ENCODE measurements at places on chromosomes 2 and 18.

- DNase-seq = peak; percentile 41
Measured at GRCh38 chr2:106159866-106160785, 34.0 kb downstream of the UXS1 start.

- DNase-seq = no peak
Measured at GRCh38 chr2:134623796-134624195, 95.0 kb downstream of the TMEM163 start.

DNA sequence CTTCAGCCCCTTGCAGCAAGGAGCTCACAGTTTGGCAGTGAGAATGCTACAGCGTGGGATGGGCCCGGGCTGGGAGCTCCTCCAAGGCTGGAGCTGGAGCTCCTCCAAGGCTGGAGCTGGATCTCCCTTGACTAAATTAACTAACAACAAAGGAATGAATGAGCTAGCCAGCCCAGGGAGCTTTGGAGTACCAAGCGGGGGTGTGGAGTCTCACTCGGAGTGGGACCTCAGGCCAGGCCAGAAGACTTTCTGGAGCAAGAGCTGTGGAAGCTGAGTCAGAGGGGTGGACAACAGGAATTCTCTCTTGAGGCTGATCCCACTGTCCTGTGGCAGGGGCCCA lies 244.7 kb upstream of the HS6ST1 start:
- no peak for DNase-seq

GRCh38 chr2:5111581-5111980 lies 580.6 kb upstream of the SOX11 start:
- DNase-seq = no peak

- DNase-seq = no peak
Measured at GRCh38 chr2:30185178-30185577, 38.4 kb downstream of the YPEL5 start.

DNA sequence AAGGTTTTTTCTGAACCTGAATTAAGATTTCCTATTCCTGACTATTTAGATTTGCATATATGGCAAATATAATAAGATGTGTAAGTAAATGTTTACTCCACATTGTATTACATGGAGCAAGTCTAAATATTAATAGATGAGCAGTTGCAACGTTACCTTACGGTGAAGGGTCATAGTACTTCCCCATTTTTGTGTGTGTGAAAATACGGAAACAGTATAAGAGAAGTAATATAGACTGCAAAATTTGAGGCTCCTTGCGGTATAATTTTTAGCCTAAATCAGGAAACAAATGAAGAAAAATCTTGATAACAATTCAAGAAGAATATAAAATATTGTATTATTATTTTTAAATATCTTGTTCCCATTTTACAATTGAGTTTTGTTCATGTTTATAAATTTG lies 434.2 kb downstream of the GRB14 start:
- DNase-seq = no peak

- DNase-seq = no peak
Measured at GRCh38 chr18:48929212-48929612, 21.6 kb downstream of the SMAD7 start.

- peak; percentile 40 for DNase-seq
Measured at GRCh38 chr2:230793572-230794359, 71.0 kb upstream of the ITM2C start.

GRCh38 chr2:111702119-111702803 lies 181.7 kb downstream of the ANAPC1 start:
- DNase-seq = peak; percentile 10

DNA sequence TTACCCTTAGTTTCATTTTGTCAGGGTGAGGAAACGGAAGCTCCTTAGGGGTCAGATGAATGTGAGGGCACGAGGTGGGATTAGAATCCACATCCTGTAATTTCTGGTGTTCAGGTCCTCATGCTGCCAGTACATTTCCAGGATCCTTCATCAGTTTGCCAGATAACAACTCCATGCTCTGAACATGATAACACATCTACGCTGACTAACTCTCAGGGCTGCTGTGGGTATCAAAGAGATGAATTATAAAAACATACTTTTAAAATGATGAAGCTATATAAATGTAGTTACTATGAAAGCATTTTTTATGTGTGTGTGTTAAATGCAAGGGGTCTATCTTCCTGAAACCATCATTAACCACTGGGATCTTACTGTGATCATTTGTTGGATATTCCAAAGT lies 325.9 kb downstream of the SLC8A1 start:
- no peak for DNase-seq

- no peak for DNase-seq
Measured at GRCh38 chr2:65055422-65056214, 598 bp upstream of the CEP68 start.

DNA sequence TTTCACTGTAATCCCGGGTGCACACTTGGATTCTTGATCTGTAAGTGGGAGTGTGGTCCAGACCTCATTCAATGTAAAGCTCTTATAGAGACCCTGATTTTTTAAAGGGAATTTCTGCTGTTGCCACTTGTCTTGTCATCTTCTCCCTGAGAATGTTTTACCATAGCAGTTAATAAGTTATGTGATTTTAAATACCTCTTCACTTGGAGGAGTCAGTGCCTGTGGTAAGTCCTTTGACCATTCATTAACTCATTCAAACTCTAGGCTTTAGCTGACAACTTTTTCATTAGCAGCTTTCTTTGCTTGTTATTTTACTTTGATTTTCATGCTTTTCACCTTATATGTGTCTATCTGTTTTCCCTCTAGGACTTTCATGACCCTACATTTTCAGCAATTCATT lies 51.3 kb downstream of the FMNL2 start:
- no peak for DNase-seq

- DNase-seq = peak; percentile 49
Measured at GRCh38 chr18:79394534-79395307, 1.0 kb upstream of the NFATC1 start.

DNA sequence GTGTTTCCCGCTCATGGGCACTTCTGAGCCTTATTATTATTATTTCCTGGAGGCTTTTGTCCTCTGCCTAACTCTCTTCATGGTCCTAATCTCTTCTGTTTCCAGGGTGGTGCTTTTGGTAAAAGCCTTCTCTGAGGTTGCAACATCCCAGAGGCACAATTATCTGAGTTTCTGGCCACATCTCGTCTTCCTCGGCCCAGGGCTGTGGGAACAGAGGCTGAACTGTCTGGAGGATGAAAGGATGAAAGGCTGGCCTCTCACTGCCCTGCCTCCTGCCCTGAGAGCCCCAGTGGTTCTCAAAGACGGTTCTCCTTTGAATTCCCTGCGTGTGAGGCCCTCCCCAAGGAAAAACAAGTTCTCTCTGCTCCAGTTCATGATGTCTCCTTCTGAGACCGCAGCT lies 13.8 kb downstream of the GYPC start:
- DNase-seq = no peak

- no peak for DNase-seq
Measured at GRCh38 chr2:11870064-11870463, 123.6 kb downstream of the LPIN1 start.

- no peak for DNase-seq
Measured at GRCh38 chr2:6832596-6833299, 33.0 kb downstream of the CMPK2 start.

DNA sequence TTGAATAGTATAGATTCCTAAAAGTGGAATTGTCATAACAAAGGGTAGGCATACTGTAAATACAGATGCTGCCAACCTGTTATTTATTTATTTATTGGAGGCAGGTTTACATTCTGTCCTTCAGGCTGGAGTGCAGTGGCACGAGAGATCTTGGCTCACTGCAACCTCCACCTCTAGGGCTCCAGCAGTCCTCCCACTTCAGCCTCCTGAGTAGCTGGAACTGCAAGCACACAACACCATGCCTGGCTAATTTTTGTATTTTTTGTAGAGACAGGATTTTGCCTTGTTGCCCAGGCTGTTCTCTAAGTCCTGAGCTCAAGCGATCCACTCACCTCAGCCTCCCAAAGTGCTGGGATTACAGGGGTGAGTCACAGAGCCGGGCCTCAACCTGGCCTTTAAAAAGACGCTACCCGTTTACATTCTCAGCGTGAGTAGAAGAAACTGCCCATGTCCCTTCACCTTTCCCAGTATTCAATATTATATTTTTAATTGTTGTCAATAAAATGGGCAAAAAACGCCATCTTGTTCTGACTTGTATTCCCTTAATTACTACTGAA lies 3.0 kb upstream of the ROCK2 start:
- no peak for DNase-seq

GRCh38 chr2:206083602-206084438 lies 2.2 kb downstream of the INO80D start:
- no peak for DNase-seq

DNA sequence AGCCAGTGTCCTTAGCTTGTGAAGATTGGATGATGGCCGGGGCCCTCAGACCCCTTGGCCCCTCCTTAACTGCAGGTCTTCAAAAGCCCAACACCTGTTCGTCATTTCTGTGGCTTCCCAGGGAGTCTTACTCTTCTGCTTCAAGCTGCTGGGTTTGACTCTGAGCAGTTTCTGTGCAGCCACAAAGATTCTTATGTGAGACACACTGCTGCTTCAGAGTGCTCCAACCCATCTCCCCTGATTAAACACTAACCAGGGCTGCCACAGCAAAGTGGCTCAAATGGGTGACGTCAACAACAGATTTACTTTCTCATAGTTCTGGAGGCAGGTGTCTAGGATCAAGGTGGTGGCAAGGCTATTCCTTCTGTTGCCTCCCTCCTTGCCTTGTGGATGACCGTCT lies 40.8 kb downstream of the TSN start:
- no peak for DNase-seq

DNA sequence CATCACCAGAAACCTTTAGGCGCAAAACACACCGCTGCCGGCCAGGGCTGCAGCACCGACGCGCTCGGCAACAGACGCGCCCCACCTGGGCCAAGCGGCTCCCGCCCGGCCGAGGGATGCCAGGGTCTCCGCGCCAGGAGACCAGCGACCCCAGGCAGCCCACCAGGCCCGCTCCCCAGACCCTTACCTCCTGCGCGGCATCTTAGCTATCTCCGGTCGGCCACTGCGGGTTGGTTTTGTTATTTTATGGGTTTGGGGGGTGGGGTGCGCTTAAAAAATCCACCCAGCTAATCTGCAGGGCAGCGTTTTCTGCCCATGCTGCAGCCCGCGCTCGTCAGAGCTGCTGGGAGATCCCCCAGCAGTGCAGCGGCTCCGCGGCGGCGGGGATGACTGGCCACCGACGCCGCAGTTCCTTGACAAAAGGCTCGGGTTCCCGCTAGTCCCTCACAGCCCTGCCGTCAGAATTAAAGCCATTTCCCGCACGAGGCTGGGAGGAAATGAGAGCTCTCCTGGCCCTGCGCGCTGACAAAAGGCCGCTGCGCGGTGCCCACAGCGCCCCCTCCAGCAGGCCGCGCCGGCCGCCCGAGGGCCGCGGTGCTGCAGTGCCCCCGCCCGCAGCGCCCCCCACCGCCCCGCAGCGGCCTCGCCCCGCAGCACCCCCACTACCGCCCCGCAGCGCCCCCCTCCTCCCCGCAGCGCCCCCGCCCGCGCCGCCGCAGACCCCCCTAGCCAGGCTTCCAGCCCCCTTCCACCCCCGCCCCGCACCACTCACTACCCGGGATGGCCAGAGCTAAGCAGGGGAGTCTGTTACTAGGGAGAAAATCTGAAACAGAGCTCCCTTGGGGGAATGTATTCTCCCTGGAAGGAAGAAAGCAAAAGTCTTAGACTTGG lies at the start of gene ADD2:
TSS of gene ADD2 (minus strand) at position 502 of the 891 bp plus-strand sequence. CDS start 61,792 bp downstream, outside the sequence.
- no peak for DNase-seq

DNA sequence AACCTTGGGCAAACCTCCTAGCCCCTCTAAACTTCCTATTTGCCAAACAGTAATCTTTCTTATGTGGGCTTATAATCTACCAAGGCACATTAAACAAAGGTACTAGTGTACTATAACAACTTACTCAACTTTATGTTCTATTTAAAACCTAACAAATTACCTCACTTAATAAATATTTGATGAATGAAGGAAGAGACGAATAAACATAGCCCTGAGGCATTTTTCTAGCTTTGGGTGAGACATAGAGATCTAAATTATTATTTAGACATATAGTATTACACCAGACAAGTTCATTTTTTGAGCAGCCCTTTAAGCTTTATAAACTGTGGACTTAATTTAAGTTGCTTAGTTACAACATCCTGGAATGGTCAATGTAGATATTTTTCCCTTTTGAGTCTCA lies 104.6 kb downstream of the UNC80 start:
- DNase-seq = no peak

DNA sequence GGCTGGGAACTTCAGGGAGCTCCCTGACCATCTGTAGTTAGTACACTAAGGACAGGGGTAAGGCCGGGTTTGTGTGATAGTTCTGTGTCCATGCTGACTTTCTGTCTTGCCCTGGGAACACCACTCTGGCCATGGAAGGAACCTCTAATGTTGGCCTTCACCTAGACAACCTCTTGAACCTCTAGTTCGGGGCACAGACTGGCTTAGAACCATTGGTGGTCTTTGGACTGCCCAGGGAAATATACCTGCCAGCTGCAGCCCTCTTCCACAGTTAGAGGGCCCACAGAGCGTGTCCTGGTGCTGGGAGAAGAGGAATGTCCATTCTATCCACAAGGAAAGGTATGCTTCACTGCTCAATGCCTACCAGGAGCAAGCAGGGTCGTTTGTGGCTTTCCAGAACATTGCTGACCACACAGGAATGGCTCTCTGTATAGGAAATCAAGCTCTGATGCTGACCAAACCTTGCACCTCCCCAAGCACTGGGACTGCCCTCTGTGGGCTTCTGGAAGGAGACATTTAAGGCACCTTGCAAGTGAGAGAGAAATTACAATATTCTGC lies 318.8 kb upstream of the EPAS1 start:
- DNase-seq = no peak

DNA sequence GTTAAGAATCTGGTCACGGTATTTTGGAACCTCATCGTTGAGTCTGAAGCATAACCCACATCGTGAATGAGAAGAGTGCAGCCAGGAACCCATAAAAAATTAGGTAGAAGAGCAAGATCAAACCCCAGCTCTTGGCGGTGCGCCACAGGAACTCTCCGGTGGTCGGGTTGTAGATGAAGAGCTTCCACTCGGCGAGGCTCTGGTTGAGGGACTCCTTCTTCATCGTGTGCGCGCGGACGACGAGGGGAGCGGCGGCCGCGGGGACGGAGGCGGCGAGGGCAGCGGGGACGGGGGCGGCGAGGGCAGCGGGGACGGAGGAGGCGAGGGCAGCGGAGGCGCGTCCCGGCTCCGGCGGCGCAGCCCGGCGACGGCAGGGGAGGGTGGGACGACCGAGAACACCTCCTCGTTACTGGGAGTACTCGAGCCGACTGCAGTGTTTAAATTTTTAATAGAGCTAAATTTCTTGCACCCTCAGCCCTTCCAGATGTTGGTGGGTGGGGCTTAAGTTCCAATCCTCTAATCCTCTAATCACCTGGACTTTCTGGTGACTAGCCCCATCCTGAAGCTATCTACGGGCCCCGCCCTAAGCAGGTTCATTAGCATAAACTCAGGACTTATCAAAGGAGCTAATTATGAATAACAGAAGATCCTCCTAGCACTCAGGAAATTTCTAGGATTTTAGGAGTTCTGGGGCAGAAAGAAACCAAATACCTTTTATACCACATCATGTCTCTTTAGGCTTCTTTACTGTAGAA lies 20.4 kb upstream of the PAPOLG start:
- no peak for DNase-seq
